ENCODE measurements at places on chromosomes 5 and 9.

- DNase-seq = no peak
These were observed 31.0 kb upstream of the PRRC1 start for GRCh38 chr5:127486471-127486870.

DNA sequence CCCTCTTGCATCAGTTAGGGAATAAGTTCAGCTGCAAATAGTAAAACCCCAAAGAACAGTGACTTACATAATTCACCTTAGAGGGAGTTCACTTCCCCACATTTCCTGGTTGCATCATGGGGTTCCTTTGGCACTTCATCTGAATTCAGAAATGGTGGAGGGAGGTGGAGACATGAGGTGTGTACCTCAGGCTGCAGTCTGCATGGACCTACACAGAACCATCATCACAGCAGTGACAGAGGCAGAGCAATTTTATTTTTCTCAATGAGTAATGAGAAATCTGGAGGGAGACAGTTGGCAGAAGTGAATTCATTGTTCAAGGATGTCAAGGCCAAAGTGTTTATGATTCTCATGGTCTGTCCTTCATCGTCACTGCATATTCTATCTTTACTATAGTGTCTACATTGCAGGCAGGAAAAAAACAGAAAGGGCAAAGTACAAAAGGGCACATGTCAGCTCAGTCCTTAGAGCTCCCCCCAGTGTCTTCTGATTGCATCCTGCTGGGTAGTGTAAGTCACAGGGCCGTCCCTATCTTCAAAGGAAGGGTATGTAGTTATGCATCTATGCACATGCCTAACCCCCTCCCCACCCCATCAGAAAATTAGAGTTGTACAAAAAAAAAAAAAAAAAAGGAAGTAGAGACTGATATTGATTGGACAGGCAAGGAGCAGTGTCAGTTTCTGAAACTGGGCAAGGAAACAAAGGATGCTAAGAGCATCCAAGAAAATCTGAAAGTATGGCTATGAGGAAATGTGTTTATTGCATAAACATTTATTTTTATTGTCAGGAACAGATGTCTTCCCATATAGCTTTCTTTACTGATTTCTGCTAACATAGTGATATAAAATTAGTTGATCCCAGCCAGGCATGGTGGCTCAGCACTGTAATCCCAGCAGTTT is 132.7 kb upstream of the APC start:
- DNase-seq = no peak

DNA sequence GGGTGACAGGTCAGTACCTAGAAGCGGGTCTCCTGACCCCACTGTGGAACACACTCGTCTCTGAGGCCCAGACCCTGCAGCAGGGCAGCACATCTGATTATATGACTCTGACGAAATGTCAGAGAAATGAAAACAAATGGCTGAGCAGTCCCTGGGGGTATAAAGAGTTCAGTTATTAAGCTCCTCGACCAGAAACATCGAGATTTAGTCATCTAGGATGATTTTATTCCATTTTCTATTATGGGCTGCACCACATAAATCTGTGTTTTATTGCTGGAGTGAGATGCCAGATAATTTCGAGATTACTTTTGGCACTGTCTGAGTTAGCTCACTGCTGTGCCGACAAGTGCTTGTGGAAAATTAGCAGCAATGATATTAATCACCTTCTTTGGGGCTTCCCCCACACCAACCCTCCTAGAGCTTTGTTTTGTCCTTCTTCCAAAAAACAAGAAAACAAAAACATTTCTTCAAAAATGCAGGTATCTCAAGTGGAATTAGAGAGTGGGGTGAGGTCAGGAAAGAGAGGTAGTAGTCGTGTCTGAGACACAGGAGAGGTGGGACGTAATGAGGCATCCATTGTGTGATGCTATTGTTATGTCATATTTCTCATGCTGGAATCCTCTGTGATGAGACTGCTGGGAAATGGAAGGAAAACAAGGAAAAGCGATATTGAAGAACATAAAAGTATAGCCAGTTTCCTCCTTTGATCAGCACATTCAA is 495.5 kb downstream of the DMAC1 start:
- no peak for DNase-seq

DNA sequence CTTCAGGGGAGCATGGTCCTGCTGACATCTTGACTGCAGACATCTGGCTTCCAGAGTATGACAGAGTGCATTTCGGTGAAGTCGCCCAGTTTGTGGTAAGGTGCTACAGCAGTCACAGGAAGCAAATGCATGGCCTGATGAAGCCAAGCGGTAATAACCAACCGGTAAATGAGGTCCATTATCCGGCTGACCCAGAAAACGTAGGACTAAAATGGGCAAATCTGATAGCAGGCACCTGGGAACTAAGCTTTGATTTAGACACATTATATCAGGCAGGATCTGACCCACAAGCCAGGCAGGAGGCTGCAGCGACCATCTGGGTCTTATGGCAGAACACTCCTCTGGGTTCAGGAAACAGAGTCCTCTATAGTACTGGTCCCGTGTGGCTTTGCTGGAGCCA is 454.6 kb downstream of the GADD45G start:
- no peak for DNase-seq

DNA sequence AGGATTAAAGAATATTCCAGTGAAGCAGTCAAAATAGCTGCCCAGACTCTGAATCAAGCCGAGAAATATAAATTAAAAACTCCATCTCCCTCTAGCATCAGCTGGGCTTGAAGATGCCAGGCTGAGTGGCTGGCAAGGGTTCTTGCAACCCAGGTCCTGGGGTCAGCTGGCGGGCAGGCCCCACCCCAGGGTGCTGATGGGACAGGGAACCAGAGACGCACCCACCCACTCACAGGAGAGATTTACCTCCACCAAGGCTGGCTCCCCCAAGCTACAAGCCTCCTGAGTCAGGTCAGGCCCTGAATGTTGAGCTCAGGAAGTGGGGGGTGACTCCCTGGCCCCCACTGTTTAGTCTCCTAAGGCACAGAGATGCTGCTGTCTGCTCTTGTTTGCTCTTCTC is 83.9 kb upstream of the HSPA9 start:
- no peak for DNase-seq

- DNase-seq = no peak
These were observed 332.3 kb upstream of the KLF9 start for GRCh38 chr9:70746760-70747159.

DNA sequence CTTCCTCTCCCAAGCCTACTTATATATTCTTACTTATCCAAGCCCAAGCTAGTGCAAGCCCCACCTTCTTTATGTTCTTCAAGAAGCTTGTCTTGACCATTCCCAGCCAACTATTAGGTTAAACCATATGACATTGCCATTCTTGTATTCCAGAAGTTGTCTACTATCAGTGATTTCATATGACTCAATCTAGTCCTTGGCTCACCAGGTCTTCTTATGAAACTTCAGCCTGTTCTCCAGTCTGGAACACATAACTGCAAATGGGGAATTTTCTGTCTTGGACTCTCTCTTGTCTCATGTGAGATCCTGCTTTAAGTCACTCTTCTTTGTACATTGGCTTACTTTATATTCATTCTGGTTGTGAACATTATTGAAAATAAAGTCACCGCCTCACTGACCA is 130.7 kb downstream of the TTLL11 start:
- no peak for DNase-seq

GRCh38 chr5:1526681-1527131 is 2.9 kb upstream of the LPCAT1 start:
- no peak for DNase-seq

- DNase-seq = no peak
These were observed 437.8 kb upstream of the ARRDC3 start for GRCh38 chr5:91820874-91821273.

Data from A172 (cell line).